ENCODE measurements at places on chromosomes 7 and 10.

- DNase-seq: no peak
Observed at GRCh38 chr10:120039826-120040225, 147.3 kb downstream of the SEC23IP start.

DNA sequence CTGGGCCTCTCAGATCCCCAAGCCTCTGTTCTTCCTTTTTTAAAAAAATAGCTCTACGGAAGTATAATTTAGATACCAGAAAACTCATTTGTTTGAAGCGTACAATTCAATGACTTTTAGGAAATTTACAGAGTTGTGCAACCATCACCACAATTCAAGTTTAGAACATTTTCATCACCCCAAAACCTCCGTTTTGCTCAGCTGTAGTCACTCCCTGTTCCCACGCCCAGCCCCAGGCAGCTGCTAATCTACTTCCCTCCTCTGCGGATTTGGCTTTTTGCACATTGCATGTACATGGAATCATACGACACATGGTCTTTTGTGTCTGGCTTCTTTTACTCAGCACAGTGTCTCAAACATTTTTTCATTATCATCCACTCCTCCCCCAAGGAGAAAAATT, 229.2 kb downstream of the TCF7L2 start:
- no peak for DNase-seq

GRCh38 chr10:125428054-125428453, 254.9 kb downstream of the TEX36 start:
- DNase-seq: no peak

DNA sequence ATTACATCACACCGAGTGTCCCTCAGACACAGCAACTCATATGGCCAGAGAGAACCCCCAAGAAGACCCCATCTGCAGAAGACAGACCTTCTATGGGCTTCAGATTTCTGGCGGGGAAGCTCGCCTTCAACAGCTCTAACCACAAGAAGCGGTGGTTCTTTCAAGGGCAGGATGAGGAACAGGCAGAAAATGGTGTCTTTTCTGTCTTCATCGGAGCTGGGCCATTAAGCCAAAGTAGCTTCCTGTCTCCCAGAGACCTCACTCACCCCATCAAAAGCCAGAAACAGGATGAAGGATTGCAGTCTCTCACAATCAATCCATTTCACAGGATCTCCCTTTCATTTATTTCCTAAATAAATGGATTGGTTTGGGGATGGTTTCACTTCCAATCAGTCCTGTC, 149.1 kb downstream of the HERPUD2 start:
- DNase-seq: no peak

- no peak for DNase-seq
Observed at GRCh38 chr10:77552252-77552651, 85.4 kb downstream of the KCNMA1 start.

DNA sequence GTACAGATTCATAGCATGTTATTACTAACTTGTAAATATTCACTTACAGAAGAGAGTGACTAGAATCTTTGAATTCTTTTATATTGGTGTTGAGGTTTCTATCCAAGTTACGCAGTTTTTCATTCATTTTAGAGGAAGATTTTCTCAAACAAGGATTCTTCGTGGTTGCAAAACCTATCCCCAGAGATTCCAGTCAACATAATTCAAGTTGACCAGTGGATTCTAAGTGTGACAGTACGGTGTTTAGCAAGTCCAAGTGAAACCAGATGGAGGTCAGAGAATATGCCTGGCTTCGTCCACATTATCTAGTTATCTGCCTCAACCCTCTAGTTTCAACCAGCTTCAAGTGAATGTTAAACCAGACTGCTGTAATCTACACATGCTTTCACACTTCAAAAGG, 131.9 kb downstream of the SDK1 start:
- DNase-seq: no peak

DNA sequence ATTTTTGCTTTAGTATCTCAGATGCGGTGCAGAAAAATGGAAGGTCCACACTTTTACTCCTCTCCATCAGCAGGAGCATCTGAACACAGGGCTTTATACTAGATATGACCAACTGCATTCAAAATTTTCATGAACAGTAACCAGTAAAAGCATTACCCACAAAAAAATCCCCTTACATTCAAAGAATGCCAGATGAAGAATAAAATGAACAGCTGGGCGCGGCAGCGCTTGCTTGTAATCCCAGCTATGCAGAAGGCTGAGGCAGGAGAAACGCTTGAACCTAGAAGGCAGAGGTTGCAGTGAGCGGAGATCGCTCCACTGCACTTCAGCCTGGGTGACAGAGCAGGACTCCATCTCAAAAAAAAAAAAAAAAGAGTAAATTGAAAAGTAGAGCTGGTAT, 3.1 kb downstream of the SAR1A start:
- no peak for DNase-seq

DNA sequence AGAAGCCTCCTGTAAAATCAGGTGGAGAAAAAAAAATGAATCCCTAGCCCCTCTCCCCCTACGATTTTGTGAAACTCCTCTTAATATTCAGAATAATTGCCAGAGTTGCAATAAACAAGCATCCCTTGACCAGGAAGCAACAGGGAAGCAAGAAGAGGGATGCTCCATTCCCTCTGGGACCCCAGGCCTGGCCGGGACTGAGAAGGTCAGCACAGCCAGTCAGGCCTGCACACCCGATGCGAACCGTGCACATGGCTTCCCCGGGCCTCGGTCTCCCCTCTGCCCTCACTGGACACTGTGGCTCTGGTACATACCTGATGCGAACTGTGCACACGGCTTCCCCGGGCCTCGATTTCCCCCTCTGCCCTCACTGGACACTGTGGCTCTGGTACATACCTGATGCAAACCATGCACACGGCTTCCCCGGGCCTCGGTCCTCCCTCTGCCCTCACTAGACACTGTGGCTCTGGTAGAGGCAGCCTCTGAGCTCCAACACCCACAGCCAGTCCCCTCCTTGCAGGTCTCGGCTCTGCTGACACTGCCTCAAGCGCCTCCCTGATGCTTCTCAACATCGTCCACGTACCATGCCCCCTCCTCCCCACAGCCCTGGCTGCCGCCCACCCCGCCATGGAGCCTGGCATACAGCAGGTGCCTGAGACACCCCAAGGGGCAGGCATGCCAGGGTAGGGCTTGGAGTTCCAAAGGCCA, 138.6 kb downstream of the DIP2C start:
- no peak for DNase-seq

GRCh38 chr7:53485354-53485753, 449.9 kb downstream of the POM121L12 start:
- no peak for DNase-seq

DNA sequence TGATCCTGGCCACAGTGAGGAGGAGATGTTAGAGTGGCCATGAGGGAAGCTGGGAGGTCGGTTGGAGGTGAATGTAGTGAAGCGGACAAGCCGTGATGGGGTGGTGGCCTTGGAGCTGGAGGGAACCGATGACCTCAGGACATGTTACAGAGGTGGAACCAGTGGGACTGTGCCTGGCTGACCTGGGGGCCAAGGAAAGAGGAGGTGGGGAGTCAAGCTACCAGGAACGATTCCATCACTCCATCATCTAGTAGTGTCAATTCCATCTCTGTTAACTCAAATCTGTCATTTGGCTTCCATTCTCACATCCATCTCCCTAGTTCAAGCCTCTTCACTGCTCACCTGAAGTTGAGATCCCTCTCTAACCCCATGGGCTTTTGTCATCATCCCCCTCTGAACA, 102.4 kb upstream of the LYZL2 start:
- no peak for DNase-seq

DNA sequence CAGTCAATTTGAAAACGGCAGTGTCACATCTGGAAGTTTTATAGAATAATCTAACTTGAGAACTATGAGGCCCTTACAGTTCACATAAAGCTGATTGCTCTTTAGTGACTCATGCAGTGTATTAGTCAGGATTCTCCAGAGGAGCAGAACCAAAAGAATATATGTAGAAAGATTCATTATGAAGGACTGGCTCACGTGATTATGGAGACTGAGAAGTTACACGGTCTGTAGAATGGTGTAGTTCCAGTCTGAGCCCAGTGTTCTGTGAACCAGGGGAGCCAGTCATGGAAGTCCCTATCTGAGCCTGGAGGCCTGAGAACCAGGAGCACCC, 21.5 kb downstream of the RBM33 start:
- DNase-seq: no peak

DNA sequence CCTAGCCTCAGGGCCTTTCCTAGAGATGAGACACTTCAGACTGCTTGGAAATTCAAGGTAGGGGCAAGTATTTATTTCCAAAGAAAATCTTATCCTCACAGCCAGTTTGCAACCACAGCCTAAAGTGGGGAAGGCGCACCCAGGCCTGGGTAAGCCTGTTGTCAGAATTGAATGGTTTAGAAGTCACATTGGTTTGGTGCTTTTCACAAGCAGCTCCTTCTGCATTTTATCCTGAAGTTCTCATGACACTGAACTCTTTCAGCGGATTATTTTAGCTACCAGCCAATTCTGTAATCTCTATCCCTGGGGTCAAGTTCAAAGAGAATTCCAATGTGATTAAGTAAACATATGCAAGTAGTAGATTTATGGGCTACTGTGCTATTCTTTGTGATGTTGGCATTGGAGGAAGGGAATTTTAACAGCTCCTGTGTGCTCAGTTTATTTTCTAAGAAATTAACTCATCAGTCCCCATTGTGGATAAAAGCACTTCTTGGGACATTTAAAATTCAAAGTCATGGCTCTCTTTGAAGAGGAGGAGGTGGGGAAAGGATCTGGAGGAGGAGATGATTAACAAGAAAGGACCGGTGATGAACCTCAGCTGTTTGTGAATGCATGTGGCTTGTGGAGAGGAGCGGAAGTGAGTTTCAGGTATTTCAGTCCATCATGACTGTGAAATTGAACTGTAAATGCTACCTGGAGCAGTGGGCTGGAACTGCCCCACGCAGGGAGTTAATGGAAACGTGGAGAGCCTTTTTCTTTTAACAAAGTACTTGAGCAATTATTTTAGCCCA, 90.2 kb upstream of the CACUL1 start:
- DNase-seq: no peak

GRCh38 chr7:103951311-103951710, 38.1 kb downstream of the RELN start:
- DNase-seq: no peak

DNA sequence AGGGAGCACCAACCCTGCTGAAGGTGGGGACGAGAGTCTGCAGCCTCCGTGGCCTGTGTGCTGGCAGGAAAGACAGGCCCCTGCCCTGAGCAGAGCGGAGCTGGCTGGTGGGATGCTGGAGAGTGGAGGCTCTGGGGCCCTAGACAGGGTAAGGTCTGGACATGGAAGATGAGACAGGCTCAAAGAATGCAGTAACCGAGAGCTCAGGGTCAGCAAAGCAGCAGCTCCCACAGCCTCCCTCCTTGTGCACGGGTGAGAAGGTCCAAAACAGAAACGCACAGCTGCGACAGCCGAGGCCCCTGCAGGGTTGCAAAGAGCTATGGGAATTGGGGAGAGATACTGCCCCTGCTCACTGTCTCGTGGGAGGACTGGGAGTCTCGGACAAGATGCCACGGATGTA, 80.5 kb downstream of the TNS3 start:
- no peak for DNase-seq

GRCh38 chr10:87674943-87675342, 15.3 kb downstream of the PAPSS2 start:
- DNase-seq: no peak

- peak; percentile 57 for DNase-seq
Observed at GRCh38 chr10:22252224-22252800, 34.5 kb upstream of the EBLN1 start.

DNA sequence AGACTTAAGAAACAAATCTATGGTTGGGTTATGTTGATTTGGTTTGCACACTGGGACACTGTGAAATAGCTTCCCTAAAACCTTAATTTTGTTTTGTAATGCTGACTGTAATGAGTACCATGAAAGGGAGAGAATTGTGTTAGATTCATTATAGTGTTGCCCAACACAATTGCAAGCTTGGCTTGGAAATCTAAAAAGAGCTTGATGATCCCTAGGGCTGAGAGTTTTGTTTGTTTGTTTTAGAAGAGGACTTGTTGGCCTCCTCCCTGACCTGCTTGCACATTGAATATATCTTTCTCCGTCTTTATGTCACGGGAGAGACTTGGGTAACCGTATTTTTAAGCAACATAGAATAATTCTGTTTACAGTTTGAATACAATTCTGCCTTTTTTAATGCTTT, 410.1 kb downstream of the ARL4A start:
- no peak for DNase-seq

DNA sequence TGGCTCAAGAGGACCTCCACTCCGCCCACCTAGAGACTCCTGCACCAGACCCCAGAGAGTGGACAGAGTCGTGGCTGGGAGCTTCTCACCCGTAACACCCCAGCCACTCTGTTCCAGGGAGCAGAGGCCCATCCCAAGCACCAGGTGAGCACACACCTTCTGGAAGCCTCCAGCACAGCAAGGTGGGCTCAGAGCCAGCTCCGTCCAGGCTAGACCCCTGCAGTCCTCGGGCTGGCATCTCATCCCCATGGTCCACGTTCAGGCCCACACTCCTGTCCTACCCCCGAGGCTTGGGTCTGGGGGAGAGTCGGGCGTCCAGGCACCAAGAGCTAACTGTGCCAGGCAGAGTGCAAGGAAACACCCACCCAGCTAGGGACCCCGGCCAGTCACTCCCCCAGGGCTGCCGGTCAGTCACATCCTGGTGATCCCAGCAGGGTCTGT, 13.2 kb downstream of the PDGFA start:
- DNase-seq: no peak

GRCh38 chr7:100087055-100087750, 1.6 kb upstream of the COPS6 start:
- no peak for DNase-seq

DNA sequence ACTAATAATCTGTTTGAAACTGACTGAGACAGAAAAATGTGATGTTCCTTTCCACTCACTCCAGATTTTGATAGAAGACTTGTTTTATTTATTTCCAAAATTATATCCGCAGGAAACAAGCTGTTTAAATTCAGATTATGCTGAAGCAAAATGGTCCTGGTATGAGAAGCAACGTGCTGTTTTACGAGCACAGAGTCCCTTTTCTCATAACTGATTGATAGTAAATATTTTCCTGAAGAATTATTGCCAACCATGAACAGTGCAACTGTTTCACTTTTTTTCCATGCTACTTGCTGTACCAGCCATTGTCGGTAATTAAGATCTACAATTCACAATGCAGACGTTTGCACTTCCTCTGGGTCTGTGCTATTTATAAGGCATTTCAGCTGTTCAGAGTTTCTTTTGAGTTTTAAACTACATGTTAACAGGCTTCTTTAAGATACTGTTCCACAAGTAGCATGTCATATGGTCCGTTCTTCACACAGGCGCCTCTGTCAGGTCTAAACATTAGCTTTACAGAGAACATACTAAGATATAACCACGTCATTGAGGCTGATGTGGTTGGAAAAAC, 103.8 kb downstream of the POLL start:
- DNase-seq: no peak
